ENCODE measurements at places on chromosomes 6 and 20. TPM values are rescaled to one million over a fixed set of nuclear protein-coding genes. Genes with fewer than 3 reads are reported as not detected.

Gene NRN1
- total RNA-seq, result 17.9 TPM

GRCh38 chr20:31833130-31833930 is 12.1 kb downstream of the FOXS1 start:
- DNase-seq, result no peak

Gene KHDC1L
- 0.78 TPM for total RNA-seq

Gene ARFGEF3
- total RNA-seq, result 65.7 TPM

Measured in occipital lobe (tissue), 3 donors.